ENCODE measurements at places on chromosomes 1 and 21.
A peak's percentile ranks its signal among the peaks of the same experiment; 100 is the strongest.

DNA sequence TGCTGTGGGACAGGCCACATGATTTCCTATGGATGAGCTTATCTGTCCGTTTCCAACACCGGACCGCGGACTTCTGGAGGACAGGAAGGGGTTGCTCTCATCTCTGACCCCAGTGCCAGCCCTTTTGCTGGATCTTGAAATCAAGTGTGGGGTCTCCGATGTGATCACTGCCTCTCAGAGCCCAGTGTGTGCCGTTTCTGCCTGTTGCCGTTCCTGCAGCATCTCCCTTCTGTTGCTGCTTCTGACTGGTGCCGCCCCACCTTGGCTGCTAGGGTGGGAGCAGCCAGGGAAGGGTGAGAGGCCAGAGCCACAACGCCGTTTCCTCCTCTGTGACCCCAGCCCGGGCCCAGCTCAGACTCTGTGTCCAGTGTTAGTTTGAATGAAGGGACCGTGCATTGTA is 67.3 kb upstream of the WNT4 start:
- no peak for DNase-seq

DNA sequence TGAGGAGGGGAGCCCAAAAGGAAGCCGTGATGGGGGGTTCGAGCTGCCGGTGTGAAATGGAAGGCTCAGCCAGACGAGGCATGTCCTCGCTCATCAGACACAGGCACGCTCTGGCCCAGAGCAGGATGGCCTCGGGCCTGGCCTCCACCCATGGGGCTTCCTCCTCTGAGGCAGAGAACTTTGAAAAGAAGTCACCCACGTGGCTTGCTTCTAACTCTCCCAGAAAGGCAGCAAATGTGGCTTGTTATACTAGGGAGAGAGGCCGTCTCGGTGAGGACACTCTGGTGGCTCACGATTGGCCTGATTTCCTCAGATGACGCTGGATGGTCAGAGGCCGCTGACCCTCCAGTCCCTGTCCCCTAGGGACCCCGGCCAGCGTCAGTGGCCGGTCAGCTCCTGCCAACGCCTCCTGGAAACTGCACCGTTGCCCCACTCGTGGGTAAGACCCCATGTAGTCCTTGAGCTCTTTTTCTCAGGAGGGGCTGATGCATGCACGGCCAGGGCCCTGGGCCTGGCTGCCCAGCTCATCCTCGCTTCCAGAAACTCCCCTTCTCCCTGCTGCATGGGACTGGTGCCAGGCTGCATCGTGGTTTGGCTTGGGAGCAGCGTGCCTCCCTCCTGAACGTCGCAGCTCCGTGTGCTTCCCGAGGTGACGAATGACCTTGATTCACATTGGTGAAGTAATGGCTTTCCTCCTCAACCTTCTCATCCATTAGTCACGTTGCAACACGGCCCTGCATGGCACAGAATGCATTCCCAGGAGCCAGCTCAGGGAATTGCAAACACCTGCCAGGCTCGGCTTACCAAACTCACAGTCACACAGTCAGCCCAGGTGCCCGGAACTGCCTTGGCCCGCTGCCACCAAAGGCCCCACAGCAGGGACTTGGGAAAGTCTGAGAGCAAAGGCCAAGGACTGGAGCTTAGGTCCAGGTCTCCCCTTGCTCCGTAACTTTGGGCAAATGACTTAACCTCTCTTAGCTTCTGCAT is 58.8 kb downstream of the TOMM20 start:
- DNase-seq, result peak; percentile 13

- DNase-seq, result peak; percentile 42
These were observed at the start of gene ZNF362 for GRCh38 chr1:33256471-33257206. TSS of gene ZNF362 (plus strand) at chr1:33256492. CDS start at chr1:33270575, 14,083 bp downstream.

GRCh38 chr1:6251681-6252373 is 7.8 kb downstream of the HES3 start:
- DNase-seq, result no peak

DNA sequence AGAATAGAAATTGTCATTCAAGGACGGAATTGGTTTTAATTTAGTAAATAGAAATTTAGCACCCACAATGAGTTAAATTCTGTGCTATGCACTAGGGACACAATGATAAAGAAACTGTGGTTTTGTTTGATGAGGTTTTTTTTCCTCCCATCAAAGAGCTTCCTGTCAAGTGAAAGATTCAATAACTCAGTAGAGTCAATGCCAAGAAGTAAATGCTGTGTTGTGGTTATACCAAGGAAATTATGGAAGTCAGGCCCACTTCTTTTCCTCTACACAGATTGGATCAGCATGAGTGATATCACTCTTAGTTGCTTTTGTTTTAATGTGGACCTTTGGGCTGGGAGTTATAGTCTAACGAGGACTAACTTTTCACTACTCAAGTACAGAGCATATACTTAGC is 1269.6 kb upstream of the ADGRL2 start:
- no peak for DNase-seq

GRCh38 chr1:20404466-20404865 is 81.5 kb downstream of the CAMK2N1 start:
- no peak for DNase-seq
